ENCODE measurements at places on chromosomes 12 and 14.
A peak's percentile ranks its signal among the peaks of the same experiment; 100 is the strongest.

DNA sequence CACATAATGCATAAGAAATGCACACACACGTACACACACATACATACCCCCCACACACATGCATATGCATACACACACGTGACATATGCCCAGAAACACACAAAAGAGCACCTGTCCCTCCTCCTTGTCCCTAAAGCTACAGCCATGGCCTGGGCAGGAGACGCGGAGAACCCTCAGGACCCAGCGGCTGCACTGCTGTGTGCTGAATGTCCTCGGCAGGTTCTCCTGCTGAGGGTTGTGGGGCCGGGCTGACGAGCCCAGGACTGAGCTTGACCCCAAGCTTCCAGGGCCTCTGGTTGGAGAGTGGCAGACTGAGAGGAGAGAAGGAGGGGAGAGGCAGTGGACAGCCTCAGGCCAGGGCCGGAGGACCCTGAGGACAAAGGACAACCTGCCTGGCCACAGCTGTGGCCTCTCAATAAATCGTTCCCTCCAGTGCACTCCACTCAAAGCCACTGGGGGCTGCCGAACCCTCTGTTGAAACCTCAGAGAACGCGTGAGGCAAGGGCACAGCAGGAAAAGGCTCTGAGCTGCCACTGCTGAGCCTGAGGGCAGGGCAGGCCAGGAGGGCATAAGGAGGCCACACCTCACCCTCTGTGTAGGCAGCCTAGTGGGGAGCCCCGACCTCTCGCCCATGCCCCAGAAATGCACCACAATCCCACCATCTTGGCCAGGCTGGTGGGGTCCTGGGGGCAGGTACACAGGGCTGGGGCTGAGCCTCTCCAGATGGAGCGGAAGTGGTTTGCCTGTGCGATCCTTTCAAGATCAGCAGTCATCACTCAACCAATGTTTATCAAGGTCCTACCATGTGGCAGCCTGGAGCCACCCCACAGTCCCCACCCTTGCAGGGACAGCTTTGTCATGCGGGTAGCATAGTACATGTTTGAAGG lies 3.1 kb downstream of the CACNA2D4 start:
- DNase-seq, result peak; percentile 95

GRCh38 chr12:131052929-131053328 lies 99.2 kb downstream of the ADGRD1 start:
- DNase-seq, result no peak

GRCh38 chr12:92070054-92070863 lies 75.4 kb downstream of the BTG1 start:
- no peak for DNase-seq

GRCh38 chr12:109881752-109882151 lies 1.4 kb upstream of the GLTP start:
- DNase-seq, result peak; percentile 17

- peak; percentile 79 for DNase-seq
Observed at GRCh38 chr14:105290621-105291346, 10.0 kb downstream of the BRF1 start.

DNA sequence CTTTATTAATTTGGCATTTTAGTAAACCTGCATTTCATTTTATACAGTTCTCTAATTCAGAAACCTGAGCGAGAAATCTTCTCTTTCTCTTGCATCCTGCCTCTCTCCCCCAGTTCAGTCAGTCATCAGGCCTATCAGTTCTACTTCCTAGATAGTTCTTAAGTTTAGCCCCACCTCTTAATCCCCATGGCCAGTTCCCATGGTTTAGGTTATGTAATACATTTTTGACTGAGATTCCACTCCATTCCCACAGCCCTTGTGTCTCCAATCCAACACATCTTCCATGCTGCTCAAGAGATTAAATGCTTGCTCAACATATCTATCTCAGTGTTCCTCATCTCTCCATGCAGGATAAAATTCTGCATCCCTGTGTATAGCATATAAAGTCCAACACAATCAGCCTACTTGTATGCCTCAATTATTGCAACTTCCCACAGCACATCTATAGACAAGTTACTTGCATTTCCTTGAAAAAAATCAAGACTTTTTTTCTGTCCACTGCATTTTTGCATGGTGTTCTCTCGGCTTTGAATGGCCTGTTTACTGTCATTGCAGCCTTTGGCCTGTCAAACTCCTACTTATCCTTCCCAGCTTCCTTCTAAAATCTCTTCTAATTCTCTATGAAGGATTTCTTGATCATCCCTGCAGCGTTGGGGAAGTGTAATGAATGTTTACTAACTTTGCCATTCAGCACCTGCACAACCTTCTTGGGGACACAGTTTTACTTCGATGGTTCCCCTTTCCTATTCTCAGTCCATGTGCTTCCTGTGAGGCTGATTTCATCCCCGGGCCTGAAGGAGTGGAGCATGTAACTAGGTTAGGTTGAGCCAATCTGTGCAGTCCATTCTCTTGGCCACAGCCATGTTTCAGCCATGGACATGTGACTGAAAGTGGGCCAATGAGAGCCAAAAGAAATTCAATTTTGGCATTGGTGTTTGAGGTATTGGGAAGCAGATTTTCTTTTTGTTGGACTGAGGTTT lies 80.8 kb downstream of the DACT1 start:
- peak; percentile 14 for DNase-seq

GRCh38 chr14:100117633-100118395 lies 41.6 kb downstream of the DEGS2 start:
- DNase-seq, result peak; percentile 75

DNA sequence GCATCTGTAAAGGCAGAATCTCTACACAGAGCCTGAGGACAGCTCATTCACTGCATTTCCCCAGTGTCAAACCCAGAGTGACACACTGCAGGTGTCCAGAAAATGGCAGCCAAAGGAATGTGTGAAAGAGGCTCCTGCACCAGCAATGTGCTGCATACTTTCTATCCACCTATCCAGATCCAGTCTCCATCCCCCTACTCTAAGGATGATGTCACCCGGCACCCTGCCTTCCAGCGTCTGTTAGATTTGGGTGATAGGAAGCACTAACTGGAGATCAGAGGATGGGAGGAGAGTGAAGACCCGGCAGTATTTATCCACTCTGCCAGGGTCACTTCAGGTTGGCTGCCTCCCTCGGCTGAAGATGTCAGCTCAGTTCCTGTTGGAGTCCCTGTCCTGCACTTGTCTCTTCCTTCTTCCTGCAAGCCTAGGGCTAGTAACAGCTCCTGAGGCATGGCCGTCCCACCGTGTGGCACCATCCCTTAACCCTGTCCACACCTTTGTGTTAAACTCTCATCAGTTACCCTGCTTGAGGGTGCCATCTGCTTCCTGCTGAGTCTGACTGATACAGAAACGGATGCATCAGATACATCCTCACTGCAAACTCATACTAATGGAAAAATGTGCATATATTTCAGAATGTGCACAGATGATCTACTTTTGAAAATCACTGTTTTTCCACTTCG lies 13.0 kb upstream of the GPR68 start:
- DNase-seq, result no peak

GRCh38 chr12:68633614-68634558 lies 23.2 kb downstream of the RAP1B start:
- no peak for DNase-seq

DNA sequence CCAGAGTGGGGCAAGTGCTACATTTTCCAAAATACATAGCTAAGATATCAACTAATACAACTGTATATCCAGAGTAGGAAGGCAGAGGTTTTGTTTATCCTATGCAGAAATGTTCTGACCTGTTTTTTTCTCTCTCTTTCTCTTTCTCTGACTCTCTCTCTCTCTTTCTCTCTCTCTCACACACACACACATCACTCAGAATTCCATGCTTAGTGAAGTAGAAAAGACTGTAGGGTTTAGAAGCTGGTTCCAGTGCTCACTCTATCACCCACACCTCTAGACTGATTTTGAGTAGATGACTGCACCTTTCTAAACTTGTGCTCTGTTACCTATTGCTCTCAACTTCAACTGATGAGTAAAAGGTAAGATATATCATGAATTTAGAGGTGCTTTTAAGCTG lies 356.7 kb downstream of the LRIG3 start:
- DNase-seq, result no peak

GRCh38 chr14:61308198-61308597 lies 13.2 kb upstream of the PRKCH start:
- DNase-seq, result peak; percentile 49

- DNase-seq, result no peak
Observed at GRCh38 chr12:19959353-19959752, 409.0 kb upstream of the PDE3A start.

- DNase-seq, result no peak
Observed at GRCh38 chr12:105861227-105861626, 277.5 kb downstream of the NUAK1 start.

- no peak for DNase-seq
Observed at GRCh38 chr14:87155856-87156488, 837.0 kb downstream of the GALC start.

DNA sequence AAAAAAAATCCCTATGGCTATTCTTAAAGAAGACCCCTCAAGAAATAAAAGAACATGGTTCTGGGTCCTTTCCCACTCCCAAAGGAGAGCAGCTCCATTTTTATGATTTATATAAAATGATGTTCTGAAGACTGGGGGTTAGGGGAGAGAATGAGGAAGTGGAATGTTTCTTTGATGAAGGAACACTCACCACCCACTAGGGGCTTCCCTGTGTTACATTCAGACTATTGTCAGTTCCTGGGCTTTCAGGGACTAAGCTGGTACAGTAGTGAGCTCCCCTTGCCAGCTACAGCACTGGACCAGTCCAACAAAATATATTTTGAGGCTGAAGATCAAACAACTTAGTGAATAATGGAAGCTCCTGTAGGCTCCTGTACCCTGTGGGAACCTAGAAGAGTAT lies 98.9 kb downstream of the HMGA2 start:
- peak; percentile 71 for DNase-seq

DNA sequence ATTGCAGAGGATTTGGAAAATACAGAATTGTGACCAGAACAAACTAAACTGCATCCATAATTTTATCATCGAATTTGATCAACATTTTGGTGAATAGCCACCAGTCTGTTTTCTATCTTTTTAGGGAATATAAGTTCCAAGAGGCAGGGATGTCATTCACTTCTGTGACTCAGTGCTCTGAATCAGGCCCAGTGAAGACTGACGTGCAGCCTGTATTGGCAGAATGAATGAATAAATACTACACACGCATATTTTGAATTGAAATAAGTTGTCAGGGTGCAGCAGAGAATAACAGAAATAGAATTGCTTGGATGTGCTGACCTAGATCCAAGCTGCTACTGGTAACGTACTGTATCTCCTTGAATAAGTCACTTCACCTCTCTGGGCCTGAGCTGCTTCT lies 1.3 kb upstream of the EMP1 start:
- no peak for DNase-seq

DNA sequence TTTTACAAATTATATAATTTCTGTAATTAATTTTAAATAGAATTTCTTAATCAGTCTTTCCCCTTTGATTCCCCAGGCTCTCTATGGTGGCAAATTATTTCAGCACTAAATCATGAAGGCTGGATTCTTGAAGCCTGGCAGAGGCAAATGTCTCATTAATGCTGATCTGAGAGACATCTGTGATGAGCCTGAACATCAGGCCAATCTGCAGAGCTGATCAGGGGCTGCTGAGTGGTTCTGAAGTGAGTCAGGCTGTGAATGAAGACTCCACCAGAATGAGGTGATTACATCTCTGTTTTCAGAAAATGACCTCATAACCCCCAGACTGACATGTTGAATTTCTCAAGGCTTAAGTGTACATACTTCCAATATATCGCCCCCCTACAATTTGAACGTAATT lies 124.2 kb upstream of the MIS18BP1 start:
- no peak for DNase-seq

DNA sequence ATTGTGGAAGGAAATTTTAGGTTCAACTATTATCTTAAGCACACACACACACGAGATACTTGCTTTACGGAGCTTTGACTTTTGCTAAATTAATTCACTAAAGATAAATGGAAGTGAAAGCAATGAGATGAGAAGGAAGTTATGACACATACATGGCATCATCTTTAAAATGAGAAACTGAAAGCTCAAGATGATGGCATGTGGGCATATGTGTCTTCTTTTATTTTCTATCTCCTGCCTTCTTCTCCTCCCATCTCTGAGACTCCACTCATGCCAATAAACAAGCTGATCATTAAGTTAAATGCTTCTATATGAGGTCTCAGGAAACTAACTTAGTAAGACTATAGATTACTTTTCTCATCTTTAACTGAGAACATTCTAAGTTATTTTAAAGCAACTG lies 216.7 kb downstream of the MED13L start:
- DNase-seq, result peak; percentile 49

DNA sequence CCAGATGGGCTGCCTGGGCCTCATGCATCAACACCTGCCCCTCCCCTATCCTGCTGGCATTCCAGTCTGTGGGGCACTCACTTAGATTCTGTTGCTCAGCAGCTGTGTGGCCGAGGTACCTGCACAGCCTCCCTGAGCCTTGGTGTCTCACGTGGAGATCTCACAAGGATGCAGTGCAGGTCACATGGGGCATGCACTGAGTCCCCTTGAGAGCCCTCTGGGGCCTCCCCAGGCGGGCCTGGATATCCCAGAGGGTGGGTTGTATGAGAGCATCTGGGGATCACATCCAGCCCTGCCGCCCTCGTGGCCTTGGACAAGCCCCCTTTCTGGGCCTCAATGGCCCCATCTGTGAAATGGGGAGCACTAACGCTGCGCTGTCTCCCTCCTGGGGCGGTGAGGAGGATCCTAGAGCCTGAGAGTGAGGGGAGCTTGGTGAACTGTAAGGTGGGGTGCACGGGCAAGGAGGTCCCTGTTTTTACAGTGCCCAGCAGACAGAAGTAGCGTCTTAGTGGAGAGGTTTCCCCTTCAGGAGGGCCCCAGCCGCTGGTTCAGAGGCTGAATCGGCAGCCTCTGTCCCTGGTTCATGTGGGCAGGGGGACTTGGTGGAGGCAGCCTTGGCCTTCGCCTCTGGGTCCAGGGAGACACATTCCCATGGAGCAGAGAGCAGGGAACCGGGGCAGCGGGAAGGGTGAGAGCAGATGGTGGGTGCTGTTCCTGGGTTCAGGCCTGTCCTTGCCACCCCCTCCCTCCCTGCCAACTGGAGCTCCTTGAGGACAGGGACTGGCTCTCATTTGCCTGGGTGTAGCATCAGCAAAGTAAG lies 791 bp upstream of the SLC25A47 start:
- no peak for DNase-seq

DNA sequence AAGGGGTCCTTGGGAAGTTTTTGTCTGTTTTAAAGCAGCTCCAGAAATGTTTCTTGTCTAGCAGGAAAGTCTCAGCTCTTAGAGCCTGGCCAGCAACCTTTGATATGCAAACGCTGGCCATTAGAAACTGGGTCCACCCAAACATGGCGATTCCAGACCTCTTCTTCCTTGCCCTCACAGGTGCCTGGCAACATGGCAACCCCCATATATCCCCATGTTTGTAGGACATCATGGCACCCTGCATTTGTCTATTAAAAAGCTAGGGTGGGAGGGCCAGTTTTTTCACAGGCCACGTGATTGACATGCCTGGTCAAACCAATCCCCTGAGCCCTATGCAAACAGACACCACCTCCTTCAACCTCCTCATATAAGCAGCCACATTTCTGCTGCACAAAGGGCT lies 848.7 kb upstream of the FOXG1 start:
- DNase-seq, result no peak

GRCh38 chr12:109988274-109988673 lies 7.9 kb downstream of the GIT2 start:
- DNase-seq, result no peak

- no peak for DNase-seq
Observed at GRCh38 chr12:12779007-12779406, 6.5 kb upstream of the APOLD1 start.

- no peak for DNase-seq
Observed at GRCh38 chr14:78401866-78402265, 231.7 kb downstream of the NRXN3 start.
